ENCODE measurements at places on chromosomes 5 and 9.
A peak's percentile ranks its signal among the peaks of the same experiment; 100 is the strongest.

DNA sequence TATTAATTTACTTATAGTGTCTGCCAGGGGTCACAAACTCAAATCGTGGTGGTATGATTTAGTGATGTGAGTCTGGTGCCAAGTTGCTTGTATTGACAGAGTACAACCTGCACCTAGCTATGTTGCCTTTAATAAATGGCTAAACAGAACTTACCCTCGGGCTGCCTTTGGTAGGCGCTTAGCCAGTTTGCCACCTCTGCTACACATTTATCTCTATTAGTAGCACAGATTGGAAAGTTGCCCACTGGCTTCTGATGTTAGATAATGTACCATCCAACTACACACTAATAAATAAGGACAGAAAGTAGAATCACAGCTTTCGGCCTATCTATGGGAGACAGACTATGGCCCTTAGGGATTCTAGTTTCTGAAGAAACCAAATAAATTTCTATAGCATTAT, 368.4 kb downstream of the MAN2A1 start:
- no peak for DNase-seq

GRCh38 chr5:21173526-21173925, 1185.5 kb upstream of the CDH18 start:
- no peak for DNase-seq

DNA sequence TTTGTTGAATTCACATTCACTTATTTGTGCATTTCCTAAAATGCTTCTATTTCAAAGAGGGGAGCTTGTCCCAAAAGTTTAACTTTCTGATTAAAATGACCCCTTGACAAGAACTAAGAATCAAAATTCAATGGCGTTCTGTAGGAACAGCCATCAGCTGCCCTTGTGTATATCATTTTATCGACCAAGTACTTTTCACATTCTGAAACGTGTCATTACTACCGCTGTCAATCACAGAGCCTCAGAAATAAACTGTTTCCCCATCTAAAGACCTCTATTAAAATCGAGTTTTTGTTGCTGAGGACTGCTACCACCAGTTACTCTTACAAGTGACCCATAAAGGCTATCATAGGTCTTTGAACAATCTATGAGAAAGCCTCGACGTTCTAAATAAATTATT, 1.6 kb upstream of the FOXD1 start:
- no peak for DNase-seq

- no peak for DNase-seq
Observed at GRCh38 chr9:118263949-118264348, 559.7 kb downstream of the TLR4 start.

- DNase-seq, result no peak
Observed at GRCh38 chr9:82260691-82261090, 272.1 kb downstream of the SPATA31D1 start.

DNA sequence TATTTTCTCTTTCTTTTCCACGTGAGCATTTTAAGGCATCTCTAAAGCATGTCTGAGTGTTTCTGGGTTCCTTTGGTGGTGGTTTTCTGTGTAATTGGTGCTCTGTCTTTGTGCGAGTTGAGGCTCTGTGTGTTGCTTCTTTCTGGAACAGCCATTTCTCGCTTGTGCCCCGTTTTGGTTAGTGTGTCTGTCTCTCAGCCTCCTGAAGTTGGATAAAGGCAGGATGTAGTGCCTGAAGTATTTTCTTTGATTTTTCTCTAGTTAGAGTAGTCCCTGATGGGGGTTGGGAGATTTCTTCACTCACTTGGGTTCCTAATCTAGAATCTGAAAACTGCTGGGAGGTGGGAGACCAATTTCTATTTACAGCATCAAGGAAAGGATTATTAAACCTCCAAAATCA, 129.7 kb upstream of the TMEM161B start:
- DNase-seq, result no peak

- DNase-seq, result no peak
Observed at GRCh38 chr5:163565492-163565891, 60.1 kb downstream of the MAT2B start.

GRCh38 chr9:69593301-69593700, 78.9 kb downstream of the APBA1 start:
- DNase-seq, result no peak

DNA sequence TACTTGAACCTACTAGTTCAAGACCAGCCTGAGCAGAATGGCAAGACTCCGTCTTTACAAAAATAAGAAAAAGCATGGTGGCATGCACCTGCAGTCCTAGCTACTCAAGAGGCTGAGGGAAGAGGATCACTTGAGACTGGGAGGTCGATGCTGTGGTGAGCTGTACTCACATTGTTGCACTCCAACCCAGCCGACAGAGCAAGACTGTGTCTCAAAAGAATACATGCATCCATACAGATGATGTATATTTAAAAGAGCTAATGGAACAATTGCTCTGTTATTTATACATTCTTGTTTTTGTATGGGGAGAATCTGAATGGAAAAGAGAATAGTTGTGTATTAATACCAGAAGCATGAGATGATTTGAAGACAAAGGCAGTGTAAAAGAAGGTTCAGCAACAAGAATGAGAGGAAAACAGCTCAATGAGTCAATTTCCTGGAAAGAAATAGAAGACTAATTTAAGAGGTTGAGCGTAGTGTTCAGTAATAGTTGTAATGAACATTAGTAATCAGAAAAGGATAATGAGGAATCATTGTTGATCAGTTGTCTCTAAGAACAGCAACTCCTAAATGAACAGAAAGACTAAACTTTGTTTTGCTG, 1.9 kb upstream of the LRRC70 start:
- no peak for DNase-seq

DNA sequence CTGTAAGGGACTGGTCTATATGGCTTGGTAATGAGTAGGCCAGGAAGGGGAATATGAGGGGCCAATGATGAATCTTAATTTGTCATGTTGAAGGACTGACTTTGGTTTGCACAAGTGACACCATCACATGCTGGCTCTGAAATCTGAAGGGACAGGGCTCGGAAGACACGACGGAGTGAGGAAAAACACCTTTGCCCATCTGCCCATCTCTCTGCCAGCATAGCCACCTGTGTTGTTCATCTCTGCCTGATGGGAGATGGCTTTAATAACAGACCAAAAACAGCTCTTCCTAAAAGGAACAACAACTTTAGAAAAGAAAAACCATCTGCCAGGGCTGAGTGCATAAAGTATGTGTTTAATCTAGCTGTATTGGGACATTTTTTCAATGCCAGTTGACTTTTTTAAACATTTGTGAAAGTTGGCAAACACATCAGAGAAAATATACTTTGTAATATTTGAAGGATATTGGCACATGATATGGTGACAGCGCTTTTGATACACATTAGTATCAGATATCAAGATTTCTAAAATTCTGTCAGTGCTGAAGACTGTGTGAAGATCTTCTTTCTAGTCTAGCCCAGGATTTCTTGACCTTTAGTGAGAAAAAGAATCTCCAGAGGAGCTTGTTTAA, 27.1 kb downstream of the ABLIM3 start:
- no peak for DNase-seq

GRCh38 chr5:76145945-76146344, 62.8 kb downstream of the SV2C start:
- DNase-seq, result no peak

DNA sequence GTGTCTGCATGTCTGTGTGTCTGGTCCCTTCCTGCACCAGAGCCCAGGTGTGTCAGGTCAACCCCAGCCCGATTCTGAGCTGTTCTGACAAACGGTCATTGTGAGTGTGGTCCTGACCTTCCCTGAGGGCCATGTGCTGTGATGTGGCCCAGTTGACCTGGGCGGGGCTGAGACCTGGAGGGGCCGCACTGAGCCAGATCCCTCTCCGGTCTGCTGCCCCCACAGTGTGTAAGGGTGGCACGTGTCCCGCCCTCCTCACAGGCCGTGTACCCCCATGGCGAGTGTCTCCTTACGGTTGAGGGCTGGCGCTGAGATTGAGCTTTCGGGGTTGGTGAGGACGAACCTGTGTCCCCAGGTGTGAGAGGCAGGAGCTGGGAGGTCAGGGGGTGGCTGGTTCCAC, 136.5 kb downstream of the MRPL36 start:
- no peak for DNase-seq

GRCh38 chr9:114405294-114406034, 17.7 kb upstream of the AKNA start:
- peak; percentile 55 for DNase-seq

GRCh38 chr5:112062181-112062580, 305.2 kb upstream of the NREP start:
- no peak for DNase-seq

DNA sequence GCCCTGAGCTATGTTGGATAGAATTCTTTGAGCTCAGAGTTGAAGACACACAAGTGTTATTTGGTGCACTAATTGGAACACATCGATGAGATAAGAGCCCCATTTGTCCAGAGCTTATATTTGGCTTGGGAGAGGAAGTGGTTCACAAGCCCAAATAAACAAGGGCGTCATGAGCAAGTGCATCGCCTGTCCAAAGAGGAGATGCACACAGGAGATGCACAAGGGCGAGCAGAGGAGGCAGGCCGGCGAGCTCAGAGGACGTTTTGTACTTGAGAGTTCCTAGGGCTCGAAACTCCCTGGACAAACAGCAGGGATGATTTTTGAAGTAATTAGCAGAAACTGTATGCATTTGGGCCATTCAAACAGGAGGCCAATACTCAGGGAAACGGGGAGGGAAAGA, 212.8 kb upstream of the IRX1 start:
- no peak for DNase-seq

- DNase-seq, result no peak
Observed at GRCh38 chr5:5353681-5354080, 68.8 kb upstream of the ICE1 start.

DNA sequence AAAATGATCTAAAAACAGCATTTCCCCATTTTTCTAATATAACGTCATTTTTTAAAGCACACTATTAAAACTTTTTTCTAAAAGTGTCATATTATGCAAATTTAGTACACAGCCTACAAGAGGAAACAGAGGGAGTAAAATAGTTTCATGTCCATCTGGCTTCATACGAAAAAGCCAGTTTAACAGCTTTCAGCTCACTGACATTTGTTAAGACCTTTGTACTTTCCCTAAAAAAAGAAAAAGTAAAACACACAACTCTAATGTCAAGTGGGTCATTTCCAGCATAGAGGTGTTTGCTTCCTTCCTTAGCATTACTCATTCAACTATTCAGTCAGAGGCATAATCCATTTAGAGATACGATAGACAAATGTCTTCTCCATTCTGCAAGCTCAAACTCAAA, 49.4 kb downstream of the ABHD17B start:
- no peak for DNase-seq

DNA sequence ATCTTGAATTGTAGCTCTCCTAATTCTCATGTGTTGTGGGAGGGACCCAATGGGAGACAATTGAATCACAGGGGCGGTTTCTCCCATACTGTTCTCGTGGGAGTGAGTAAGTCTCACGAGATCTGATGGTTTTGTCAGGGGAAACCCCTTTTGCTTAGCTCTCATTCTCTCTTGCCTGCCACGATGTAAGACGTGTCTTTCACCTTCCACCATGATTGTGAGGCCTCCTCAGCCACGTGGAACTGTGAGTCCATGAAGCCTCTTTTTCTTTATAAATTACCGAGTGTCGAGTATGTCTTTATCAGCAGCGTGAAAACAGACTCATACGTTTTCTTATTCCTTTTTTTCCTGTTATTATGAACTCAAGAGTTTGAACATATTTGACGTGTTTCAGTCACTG, 39.1 kb downstream of the RETREG1 start:
- no peak for DNase-seq

GRCh38 chr5:115402822-115403577, 106.5 kb upstream of the CCDC112 start:
- DNase-seq, result no peak

DNA sequence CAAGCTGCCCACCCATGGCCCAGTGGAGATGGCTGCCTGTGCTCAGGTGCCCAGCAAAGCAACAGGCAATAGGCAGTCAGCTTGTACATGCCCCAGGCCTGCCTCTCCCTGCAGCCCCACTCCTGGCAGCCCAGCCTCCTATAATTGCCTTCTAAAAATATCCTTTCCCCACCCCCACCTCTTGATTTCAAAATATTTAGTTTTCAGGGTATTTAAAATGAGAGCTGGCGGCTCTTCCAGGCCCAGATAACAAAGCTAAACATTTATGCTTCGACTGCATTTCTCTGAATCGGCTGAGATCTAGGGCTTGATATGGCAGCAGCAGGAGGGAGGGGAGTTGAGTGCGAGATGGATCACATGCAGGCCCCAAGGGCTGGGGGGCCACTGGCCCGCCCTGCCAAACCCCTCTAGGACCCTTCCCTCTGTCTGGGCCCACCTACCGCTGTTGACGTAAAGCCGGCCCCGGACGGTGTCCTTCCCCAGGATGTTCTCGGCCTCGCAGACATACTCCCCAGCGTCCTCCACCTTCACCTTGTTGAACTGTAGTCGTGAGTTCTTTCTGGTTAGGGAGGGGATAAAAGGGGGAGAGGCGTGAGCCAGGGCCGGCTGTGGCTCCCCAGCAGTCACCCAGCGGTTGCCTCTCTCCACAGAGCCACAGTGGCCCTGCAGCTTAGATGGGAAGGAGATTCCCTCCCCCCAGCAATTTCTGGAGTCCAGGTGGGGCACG, 85.0 kb downstream of the PSD2 start:
- DNase-seq, result no peak

GRCh38 chr9:95502248-95502647, 14.5 kb downstream of the PTCH1 start:
- no peak for DNase-seq

DNA sequence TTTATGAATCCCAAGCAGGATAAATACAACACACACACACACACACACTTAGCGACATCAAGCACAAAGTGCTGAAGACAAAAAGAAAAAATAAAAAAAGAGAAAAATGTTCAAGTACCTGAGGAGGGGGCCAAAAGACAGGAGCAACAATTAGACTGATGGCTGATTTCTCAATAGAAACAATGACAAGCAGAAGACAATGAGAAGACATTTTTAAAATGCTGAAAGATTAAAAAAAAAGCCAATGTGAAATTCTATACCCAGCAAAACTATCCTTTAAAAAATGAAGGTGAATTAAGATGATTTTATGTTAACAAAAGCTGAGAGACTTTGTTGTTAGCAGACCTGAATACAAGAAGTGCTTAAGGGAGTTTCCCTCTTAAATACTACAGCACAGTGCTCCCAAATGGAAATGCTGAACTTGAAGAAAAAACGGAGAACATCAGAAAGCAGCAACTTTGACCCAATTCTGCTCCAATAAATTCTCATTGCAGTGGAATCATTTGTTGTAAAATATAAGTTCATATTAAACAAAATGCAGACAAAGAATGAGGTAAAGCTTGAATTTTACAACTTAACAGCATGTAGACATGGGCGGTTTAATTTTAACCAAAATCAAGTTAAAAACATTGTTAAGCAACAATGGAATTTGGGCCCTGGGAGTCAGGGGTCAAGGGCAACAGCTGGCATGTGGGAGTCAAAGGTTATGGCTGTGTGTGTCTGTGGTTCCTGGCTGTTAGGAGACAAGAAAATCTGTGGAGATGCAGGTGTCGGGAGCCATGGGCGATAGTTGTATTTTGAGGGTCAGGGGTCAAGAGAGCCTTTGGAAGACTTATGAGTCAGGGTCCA, 776 bp upstream of the RANBP17 start:
- no peak for DNase-seq

DNA sequence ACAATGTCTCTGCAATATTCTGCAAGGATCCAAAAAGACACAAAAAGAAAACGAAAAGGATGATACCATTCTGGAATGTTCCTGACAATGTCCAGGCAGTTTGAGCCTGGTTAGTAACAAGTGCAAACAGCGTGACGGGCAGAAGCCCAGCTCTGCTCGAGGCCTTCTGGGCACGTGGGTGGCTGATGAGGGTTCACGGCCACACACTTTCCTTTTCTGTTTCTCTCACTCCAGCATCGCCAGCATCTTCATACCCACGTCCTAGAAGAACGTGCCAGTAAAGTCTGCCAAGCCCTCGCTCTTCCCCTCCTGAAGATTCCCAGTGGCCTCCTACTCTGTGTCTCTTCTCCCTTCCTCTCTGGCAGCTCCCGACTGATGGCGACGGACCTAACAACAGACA, 36.7 kb downstream of the COL23A1 start:
- no peak for DNase-seq

- DNase-seq, result no peak
Observed at GRCh38 chr9:112094948-112095681, 80.0 kb downstream of the SUSD1 start.
